ENCODE measurements at places on chromosomes 2 and 18.

DNA sequence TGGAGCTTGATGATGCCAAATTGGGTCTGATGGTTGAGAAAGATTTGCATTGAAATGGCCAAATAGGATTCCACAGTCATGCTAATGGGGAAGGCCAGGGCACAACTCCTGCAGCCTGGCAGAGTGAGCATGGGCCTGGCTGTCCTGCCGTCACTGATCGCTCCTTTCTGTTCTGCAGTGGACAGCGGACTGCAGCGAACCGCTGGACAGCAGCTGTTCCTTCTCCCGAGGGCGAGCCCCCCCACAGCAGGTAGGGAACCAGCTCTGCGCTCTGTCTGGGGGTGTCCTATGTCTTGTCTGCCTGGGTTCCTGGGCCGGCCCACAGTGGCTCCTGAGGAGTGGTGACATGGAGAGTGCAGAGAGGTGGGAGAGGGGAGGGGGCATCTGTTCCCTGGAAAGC lies 97.6 kb downstream of the CTIF start:
- no peak overlapping the region for H3K27ac ChIP-seq
- no peaks in the 10 kb centered on the region for H3K36me3 ChIP-seq
- no peak for DNase-seq
- no peaks in the 10 kb centered on the region for H3K27me3 ChIP-seq

- H3K4me1 ChIP-seq = no peaks in the 10 kb centered on the region
- DNase-seq = no peak
- H3K27me3 ChIP-seq = no peaks in the 10 kb centered on the region
- no peak overlapping the region for H3K27ac ChIP-seq
Observed at GRCh38 chr18:68060871-68061270, 544.4 kb upstream of the DSEL start.

- DNase-seq = no peak
- no peak overlapping the region for H3K4me3 ChIP-seq
- no peaks in the 10 kb centered on the region for H3K4me1 ChIP-seq
Observed at GRCh38 chr2:33123216-33123615, 176.5 kb downstream of the LTBP1 start.

DNA sequence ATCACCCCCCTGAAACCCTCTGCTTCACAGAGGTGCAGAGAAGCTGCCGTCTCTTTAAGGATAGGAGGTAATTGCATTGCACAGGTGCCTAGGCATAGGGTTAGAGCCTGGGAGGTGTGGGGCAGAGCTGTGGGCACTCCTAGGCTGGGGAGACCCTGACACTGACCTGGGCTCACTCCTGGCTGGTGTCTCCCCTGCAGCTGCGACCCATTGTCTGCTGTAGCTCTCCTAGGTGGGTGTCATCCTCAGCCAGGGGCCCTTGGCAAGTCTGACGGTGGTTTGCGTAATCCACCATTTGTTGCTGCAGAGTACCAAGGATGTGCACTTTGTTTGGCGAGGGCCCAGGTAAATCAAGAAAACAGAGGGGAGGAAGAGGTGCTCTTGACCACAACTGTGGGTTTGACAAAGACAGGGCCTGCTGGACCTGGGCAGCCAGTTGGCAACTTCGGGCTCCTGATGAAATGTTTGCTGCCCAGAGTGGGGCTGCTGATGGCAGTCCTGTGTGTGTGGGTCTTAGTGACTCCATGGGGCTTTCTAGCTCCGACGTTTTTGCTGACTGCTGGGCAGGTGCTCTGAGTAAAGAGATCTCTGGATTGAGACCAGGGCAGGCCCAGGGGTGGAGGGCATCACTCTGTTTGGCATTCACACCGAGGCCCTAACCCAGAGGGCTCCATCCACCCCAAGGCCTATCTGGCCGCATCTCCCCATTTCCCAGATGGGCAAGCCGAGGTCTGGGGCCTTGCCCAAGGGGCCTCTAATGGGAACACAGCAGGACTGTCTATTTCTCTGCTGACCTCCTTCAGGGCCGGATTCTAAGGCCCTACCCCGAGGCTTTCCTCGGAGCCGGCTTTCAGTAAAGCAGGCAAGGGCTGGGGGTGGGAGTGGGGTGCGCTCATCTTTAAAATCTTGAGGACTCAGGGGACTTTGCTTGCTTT lies 67.7 kb downstream of the EDAR start:
- no peaks in the 10 kb centered on the region for H3K27me3 ChIP-seq
- H3K4me1 ChIP-seq = no peaks in the 10 kb centered on the region
- H3K36me3 ChIP-seq = no peaks in the 10 kb centered on the region
- DNase-seq = no peak

GRCh38 chr2:68483011-68483410 lies 15.6 kb downstream of the APLF start:
- no peak overlapping the region for H3K4me3 ChIP-seq
- DNase-seq = no peak
- peaks cover 3% of the 10 kb centered on the region for H3K4me1 ChIP-seq
- no peaks in the 10 kb centered on the region for H3K27me3 ChIP-seq
- peaks cover 1% of the 10 kb centered on the region for H3K36me3 ChIP-seq
- no peak overlapping the region for H3K27ac ChIP-seq

DNA sequence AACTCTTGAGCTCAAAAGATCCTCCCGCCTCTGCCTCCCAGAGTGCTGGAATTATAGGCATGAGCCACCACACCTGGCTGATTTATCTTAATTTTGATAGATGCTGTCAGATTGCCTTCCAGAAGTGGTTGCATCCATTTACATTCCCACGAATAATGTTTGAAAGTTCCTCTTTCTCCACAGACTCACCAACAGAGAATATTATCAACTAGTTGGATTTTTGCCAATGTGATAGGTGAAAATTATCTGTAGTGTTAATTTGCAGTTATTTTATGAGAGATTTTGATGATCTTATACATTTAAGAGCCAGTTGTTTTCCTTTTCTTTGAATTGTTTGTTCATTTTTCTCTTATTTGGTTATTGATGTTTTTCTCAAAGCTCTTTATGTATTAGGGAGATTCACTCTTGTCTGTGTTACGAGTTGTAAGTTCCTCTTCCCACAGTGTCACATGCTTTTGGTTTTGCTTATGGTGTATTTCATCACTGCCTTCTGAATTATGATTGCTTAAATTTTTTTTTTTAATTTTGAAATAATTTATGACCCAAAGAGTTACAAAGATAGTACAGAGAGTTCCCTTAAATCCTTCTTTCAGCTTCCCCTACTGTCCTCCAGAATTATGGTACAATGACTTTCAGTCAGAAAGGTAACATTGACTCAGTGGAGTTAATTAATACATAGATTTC lies 20.7 kb upstream of the NT5DC4 start:
- H3K36me3 ChIP-seq = no peaks in the 10 kb centered on the region
- DNase-seq = no peak
- peaks cover 19% of the 10 kb centered on the region for H3K4me1 ChIP-seq
- H3K27me3 ChIP-seq = peaks cover 25% of the 10 kb centered on the region
- no peak overlapping the region for H3K4me3 ChIP-seq
- no peak overlapping the region for H3K27ac ChIP-seq

All from activated CD4-positive, alpha-beta T cell treated with anti-CD3 and anti-CD28 coated beads, Interleukin-2, amount 10 ng/mL, durations not matched to agents 7 days and 5 days (primary cell).